ENCODE measurements at places on chromosomes 16 and 17.

- DNase-seq, result no peak
These were observed 502.7 kb upstream of the PSMD7 start for GRCh38 chr16:73793871-73794437.

DNA sequence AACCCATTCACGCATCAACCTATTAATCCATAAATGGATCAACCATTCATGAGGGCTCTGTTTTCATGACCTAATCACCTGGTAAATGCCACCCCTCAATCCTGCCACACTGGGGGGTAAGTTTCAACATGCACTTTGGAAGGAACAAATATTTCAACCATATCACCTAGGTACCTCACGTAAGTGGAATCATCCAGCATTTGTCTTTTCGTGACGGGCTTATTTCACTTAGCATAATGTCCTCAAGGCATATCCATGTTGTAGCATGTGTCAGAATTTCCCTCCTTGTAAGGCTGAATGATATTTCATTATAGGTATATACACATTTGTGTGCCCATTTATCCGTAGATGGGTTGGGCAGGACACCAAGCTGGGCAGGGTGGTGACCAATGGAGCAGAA lies 35.6 kb downstream of the ANKRD40 start:
- no peak for DNase-seq

DNA sequence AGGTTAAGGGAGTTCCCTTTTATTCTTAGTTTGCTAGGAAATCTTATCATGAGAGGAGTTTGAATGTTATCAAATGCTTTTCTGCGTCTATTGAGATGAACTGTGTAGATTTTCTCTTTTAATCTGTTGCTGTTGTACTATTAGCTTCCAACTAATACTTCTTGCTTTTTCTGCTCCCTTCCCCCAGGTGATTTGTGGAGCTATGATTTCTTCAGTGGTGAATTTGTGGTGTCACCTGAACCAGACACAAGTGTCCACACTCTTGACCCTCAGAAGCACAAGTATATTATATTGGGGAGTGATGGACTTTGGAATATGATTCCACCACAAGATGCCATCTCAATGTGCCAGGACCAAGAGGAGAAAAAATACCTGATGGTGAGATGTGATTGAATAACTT lies 29.9 kb upstream of the BCAS3 start:
- no peak for DNase-seq

DNA sequence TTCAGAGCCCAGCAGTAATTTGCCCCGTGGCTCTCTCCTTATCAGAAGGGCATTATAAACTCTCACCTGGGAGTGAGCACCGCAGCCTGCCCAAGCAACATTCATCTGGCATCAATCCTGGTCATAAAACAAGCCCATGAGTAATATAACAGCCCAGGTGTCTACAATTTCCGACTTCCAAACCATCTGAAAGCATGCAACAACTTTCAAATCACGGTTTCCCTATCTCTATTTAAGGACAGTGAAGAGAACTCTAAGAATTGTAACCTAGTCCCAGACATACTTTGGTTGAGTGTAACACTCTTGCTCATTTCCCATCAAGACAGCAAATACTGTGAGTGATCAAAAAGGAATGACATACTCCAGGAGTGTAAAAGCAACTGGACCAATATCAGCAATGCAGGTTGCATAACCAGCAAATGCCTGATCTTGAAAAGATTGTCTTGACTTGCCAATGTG lies 487.4 kb upstream of the SOX9 start:
- DNase-seq, result no peak

DNA sequence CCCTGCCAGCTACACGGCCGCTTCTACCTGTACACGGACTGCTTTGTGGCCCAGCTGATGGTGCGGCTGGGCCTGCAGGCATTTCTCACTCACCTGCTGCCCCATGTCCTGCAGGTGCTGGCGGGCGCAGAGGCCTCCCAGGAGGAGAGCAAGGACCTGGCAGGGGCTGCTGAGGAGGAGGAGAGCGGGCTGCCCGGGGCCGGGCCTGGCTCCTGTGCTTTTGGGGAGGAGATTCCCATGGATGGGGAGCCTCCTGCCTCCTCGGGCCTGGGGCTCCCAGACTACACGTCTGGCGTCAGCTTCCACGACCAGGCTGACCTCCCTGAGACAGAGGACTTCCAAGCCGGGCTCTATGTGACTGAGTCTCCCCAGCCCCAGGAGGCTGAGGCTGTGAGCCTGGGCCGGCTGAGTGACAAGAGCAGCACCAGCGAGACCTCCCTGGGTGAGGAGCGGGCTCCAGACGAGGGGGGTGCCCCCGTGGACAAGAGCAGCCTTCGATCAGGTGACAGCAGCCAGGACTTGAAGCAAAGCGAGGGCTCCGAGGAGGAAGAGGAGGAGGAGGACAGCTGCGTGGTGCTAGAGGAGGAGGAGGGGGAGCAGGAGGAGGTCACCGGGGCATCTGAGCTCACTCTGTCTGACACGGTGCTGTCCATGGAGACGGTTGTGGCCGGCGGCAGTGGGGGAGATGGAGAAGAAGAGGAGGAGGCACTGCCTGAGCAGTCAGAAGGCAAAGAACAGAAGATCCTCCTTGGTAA lies 3.5 kb downstream of the WDR81 start:
- no peak for DNase-seq

DNA sequence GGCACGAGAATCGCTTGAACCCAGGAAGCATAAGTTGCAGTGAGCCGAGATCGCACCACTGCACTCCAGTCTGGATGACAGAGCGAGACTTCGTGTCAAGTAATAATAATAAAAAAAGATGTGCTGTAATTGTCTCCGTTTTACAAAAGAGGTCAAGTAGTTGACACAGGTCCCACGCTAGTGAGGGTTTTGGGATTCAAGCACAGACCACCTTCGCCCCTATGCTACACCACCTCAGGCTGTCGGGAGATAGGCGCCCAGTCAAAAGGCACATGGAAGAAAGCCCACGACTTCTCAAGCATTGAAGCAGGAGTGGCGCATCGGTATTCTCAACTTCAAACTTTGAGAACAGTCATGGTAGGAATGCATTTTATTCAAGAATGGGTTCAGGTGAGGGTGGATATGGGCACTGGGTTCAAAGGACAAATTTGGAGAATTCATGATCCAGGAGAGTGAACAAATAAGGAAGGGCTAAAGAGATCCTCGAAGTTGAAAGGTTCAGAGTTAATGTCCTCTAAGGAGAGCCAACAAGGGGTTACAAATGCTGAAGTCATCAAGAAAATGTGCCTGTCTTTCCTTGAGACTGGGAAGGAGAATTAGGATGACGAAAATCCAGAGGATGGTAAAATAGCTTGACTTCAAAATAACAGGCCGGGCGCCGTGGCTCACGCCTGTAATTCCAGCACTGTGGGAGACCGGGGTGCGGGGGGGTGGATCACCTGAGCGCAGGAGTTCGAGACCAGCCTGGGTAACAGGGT lies 1.4 kb upstream of the AMZ2 start:
- DNase-seq, result no peak

- no peak for DNase-seq
These were observed 24.8 kb downstream of the POLR3E start for GRCh38 chr16:22322021-22322471.

DNA sequence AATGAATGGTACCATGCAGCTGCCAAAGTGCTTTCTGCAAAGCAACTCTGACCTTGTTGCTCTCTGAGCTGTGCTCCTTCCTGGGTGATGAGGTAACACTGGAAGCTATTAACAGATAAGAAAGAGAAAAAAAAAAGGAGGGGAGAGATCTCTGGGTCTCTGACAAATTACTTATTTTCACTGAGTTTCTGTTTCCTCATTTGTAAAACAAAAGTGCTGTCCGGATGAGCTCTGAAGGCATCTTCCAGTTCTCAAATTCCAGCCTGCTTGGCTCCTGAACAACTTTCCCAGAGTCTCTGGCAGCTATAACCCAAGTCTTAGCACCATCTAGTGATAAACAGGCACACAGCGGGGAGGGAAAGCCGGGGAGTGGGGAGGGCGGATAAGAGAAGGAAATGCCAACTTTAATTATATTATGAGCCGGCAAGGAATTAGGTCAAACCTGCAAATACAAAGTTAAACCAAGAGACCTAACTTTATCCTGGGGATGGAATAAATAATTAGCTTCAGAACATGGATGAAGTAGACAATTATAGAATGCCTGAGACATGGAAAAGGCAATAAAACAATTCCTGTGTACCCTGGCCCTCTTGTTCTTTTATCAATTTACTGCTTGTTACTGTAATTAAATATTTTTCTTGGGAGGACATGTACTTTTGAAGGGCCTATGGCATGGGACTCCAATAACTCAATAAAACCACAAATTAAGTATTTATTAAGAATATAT lies 61.3 kb upstream of the KIFC3 start:
- DNase-seq, result no peak

- DNase-seq, result no peak
These were observed 858 bp upstream of the ASPSCR1 start for GRCh38 chr17:81976332-81977210.

GRCh38 chr16:72500545-72500944 lies 328.6 kb upstream of the PMFBP1 start:
- DNase-seq, result no peak

DNA sequence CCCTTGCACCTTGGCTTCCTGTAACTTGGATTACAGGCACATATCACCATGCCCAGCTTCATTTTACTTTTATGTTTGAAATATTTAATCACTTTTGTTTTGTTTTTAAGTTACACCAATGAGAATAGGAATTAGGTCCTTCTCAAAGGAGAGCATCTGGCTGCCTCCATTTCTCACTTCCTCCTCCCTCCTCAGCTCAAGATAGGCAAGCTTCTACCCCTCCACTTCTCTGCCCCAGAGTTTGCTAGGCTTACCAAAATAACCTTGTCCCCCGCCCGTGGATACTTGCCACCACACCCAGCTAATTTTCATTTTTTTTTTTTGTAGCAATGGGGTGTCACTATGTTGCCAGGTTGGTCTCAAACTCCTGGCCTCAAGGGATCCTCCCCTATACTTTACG lies 17.9 kb downstream of the GABARAPL2 start:
- no peak for DNase-seq

GRCh38 chr17:79414063-79414792 lies 196.6 kb downstream of the RBFOX3 start:
- DNase-seq, result no peak

- DNase-seq, result no peak
These were observed 15.5 kb upstream of the RBFOX3 start for GRCh38 chr17:79626156-79626890.

DNA sequence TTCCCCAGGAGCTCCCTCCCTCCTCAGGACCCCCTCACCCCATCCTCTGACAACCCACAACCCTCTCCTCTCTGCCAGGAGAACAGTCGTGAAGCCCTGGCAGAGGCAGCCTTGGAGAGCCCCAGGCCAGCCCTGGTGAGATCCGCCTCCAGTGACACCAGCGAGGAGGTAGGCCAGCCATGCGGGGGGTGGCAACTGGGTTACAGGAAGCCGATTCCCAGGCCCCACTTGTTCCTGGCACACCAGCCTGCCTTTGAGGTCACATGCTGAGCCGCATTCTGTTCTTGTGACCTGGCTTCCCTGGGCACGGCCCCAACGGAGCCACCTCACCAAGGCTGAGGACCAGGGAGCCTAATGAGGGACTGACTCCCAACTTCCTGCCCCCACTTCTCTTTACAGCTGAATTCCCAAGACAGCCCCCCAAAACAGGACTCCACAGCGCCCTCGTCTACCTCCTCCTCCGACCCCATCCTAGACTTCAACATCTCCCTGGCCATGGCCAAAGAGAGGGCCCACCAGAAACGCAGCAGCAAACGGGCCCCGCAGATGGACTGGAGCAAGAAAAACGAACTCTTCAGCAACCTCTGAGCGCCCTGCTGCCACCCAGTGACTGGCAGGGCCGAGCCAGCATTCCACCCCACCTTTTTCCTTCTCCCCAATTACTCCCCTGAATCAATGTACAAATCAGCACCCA lies 7.9 kb downstream of the NAT9 start:
- DNase-seq, result no peak

GRCh38 chr17:8859027-8859803 lies 8.3 kb downstream of the PIK3R6 start:
- DNase-seq, result no peak

DNA sequence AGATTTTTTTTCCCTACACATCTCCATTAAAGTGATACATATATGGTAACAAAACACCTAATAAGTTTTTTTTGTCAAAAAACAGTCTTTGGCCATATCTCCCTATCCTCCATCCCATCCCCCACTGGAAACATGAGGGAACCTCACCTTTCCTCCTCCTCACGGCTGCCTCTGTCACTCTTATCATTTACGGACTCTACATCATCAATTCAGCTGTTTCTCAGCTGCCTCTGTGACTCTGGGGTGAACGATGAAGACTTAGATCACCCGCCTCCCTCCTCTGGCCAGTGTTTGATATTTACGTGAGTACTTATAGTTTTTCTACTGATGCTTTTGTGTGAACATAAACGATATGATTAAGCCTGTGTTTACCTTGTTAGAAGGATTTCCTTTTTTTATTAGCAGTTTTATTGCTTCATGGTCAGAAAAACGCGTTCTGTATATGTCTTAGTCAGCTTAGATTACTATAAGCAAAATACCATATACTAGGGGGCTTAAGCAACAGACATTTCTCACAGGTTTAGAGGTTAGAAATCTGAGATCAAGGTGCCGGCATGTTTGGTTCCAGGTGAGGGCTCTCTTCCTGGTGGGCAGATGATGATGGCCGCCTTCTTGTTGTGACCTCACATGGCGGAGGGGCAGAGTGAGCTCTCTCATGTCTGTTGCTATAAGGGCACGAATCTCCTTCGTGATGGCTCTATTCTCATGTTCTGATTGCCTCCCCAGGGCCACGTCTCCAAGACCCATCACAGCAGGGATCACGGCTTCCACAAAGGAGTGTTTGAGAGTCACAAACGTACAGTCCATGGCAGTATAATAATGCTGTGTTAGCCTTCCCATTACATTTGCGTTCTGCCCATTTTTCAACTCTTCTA lies 32.1 kb downstream of the DNAH17 start:
- DNase-seq, result no peak

- DNase-seq, result no peak
These were observed 6.9 kb downstream of the RDM1 start for GRCh38 chr17:35923609-35924114.

DNA sequence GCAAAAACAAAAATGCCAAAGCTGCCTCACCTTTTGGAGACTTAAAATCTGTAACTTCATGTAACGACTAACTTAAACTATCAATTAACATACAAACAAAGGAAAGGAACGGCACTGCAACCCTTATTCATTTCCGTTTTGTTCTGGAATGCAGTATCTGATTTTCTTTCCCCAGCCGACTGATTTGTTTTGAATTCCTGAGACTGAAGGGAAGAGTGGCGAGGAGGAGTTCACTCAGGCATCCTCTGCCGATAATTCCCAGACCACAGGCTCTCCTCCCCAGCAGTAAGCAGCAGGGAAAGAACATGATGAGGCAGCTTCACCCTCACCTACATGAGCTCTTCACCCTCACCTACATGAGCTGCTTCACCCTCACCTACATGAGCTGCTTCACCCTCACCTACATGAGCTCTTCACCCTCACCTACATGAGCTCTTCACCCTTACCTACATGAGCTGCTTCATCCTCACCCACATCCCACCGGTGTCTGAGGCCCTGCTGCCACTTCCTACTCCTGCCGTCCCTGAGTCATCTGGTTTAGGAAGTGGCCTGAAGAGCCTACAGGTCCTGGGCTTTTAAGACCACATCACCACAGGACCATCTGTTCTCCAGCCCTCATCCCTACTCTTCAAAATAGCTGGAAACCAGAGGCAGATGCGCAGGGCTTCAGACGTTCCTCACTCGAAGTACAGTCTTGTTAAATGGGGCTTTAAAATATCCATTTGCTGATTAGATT lies 168.0 kb upstream of the RPH3AL start:
- DNase-seq, result no peak

- no peak for DNase-seq
These were observed 83.8 kb downstream of the PMP22 start for GRCh38 chr17:15181333-15181732.

- DNase-seq, result no peak
These were observed 4.5 kb upstream of the TSPOAP1 start for GRCh38 chr17:58332778-58333735.

GRCh38 chr17:56317351-56318208 lies 164.3 kb downstream of the ANKFN1 start:
- DNase-seq, result no peak
